ENCODE measurements at places on chromosomes 1 and 21.

DNA sequence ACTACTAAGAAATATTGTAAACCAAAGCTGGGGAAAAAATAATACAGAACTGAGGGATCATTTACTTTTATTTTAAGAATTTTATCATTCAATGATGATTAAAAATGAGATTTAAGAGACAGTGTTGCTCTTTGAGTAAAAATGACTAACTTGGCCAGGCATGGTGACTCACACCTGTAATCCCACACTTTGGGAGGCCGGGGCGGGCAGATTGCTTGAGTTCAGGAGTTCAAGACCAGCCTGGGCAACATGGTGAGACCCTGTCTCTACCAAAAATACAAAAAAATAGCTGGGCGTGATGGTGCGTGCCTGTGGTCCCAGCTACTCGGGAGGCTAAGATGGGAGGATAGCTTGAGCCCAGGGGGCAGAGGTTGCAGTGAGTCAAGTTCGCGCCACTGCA is 21.8 kb upstream of the PLEKHO1 start:
- no peak for DNase-seq

DNA sequence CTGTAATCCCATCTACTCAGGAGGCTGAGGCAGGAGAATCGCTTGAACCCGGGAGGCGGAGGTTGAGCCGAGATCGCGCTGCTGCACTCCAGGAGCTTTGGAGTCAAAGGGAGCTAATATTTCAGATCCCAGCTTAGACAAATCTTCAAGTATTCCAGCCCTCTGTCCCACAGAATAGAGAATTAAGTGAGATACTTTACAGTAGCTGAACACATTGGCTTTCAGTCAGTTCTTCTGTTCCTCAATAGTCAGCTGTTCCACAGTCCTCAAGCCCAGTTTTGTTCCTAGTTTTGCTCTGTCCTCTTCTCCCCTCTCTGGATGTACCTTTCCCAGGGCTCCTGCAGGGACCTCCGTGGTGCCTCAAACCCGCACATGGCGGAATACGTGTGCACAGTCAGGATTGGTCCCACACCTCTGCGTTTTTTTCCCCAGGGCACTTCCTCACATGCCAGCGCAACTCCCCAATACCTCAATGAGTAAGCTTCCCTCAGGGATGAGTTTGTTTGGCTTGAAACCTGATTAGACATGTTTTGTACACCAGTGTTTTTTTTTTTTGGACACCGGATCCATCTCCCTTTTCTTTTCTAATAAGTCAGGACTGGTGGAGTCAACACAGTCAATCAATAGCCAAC is 1.2 kb downstream of the MFN2 start:
- DNase-seq: no peak

GRCh38 chr1:117201808-117202207 is 8.9 kb downstream of the VTCN1 start:
- no peak for DNase-seq

DNA sequence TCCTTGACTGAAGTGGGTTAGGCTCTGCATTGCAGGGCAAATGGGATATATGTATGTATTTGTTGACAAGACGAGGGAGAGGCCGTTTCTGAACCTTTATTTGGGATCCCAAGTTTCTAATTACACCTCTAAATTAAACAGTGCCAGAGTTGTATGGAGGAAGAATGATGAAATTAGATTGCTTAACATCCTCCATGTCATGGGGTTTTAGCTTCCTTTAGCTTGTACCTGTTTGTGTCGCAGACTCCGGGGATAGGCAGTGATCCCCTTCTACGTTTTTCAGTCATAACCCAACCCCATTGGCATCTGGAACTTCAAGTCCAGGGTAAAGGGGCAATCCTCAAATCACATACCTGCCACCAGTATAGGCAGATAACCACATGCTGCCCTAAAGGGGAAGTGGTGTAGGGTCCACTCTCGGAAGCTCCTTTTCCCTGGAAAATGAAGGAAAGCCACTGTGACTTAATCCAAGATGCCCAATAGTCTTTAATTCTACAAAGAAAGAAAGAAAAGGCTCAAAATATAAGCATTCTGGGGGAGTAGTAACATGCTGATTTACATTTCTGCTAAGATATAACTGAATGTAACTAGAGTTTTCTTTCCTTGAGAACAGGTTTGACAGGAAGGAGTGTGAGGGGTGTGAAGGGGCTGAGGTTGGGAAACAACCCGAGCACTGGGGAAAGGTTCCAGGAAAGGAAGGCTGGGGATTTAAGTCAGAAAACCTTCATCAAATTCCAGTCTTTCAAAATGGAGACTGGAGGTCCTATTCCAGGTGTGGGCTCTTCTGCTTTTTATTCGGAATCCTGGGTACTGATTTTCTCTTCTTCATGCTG is 77.6 kb downstream of the RGL1 start:
- DNase-seq: no peak
